ENCODE measurements at places on chromosomes 4 and X.

DNA sequence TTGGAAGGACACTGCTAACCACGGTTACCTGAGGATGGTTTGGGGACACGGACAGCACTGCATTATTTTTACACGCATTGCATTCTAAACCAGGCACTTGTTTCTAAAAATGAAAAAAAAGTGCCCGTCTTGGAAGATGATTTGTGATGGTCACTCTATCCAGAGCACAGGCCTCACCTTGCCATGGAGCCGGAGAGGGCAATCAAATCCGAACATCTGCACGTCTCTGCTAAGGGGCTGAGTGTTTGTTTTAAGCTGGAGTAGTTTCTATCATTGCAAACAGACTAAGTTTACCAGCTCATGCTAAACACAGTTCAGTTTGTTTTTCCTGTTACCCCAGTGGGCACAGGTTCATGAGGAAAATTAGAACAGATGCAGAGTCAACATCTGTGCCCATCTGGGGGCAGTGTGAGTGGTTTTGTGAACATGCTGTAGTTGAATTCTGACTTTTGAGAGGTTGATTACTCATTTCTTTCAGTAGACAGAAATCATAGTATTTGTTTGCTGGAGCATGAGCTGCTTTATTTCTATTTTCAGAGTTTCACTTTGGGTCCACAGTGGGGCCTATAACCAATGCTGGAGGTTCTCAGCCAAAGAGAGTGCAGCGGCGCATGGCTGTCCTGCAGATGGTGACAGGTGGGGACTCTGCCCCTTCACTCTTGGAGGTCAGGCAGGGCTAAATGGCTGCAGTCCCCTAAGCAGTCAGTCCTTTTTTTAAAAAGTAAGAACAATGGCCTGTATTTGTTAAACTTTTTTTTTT is 65.4 kb upstream of the ENPP6 start:
- no peak for DNase-seq

GRCh38 chr4:173934201-173934600 is 349.3 kb downstream of the FBXO8 start:
- no peak for DNase-seq

DNA sequence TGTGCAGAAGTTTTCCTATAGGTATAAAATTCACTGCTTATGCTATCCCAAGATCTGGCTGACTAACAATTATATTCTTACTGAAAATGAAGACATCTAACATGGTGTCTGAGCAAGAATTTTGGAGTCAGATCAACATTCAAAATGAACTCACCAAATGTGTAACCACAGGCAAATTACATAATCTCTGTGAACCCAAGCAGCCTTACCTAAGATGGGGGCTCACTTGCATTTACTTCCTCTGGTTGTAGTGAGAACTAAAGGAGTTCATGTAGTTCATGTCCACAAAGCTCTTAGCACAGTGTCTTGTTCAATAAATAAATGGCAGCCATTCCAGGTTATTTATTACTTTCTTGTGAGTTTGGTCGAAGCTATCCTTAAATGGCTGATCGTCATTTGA is 163.9 kb upstream of the LCORL start:
- no peak for DNase-seq

DNA sequence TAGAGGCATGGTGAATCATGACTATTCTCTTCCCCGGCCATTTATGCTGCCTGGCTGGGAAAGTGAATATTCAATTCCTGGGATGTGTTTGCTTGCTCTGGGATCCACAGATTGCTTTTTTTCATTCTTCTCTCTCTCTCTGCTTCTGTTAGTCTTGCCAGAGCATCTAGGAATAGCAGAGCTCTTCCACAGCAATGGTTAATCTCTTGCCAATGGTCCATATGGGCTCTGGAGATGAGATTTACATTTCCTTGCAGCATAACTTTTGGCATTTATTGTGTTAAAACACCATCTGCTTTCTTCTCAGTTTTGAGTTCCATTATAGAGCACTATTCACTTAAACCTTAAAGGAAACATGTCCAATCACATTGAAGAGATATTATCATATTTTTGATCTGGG is 59.2 kb upstream of the GUCY1A1 start:
- DNase-seq = no peak

DNA sequence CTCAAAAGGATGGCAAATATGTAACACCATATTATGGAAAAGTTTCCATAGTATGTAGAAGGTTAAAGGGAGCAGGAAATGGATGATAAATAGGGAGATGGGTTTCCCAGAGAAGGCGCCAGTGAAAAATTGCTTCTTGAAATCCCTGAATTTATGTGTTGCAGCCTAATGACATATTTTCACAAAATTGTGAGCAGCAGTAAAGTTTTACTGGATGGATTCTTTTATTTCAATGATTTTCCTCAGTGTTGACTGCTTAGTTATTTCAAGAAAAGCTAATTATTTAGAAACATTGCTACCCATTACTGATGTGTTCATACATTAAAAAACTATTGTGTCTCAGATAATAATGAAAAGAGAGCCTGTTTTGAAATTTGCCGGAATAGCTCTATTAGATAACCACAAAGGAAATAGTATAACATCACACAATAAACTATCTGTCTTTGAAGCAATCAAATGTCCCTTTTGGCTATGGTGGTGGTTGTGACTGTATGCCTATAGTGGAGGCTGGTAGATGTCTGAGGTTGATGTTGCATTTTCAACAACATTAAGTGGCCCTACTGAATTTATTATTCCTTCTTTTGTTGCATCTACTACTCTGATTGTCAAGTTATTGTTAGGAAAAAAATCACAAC is 169.9 kb upstream of the HAND2 start:
- no peak for DNase-seq

DNA sequence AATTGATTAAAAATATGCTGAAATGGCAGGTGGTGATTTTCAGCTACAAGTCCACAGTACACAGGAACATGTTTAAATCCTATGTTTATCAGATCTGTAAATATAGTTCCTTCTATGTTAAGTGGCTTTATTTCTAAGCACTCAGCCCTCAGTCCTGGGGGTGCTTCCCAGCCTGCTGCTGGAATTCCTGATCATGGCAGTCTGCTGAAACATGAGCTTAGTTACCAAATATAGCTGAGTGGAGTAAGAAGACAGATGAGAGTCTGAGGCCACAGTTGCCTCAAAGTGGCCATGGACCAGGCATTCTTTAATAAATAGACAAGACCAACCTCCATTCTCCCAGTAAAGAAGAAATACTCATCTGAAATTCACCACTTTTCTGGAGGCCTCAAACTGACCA is 17.1 kb upstream of the DDX60 start:
- no peak for DNase-seq

GRCh38 chr4:77094496-77094895 is 18.7 kb upstream of the CCNI start:
- no peak for DNase-seq

DNA sequence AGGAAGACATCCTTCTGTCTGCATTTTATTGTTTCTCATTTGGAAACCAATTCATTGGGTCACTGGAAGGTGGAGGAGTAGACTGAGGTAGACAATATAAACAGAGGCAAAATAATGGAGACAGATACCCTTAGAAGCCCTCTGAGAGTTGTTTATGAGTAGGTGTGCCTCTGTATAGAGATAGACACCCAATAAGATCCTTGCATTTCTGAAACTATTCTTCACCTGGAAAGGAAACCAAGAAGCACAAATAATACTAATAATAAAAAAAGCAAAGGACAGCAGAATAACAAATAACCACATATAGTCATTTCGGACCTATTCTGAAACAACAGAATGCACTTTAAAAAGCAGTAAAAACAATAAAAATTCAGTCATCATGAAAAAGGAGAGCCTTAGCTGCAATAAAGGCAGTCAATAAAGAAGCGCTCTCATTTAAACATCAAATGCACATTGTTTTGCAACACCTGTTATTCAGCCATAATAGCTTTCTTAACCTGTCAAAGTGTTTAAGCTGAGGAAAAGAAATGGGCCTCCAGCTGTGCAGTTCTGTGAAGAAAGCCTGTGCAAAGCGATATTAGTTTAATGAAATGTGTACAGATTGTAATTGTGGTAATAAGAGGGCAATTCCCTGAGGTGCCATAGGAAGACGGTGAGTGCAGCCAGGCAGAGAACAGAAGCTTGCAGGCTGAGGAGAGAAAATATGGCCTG is 904.2 kb downstream of the STPG2 start:
- DNase-seq = no peak

DNA sequence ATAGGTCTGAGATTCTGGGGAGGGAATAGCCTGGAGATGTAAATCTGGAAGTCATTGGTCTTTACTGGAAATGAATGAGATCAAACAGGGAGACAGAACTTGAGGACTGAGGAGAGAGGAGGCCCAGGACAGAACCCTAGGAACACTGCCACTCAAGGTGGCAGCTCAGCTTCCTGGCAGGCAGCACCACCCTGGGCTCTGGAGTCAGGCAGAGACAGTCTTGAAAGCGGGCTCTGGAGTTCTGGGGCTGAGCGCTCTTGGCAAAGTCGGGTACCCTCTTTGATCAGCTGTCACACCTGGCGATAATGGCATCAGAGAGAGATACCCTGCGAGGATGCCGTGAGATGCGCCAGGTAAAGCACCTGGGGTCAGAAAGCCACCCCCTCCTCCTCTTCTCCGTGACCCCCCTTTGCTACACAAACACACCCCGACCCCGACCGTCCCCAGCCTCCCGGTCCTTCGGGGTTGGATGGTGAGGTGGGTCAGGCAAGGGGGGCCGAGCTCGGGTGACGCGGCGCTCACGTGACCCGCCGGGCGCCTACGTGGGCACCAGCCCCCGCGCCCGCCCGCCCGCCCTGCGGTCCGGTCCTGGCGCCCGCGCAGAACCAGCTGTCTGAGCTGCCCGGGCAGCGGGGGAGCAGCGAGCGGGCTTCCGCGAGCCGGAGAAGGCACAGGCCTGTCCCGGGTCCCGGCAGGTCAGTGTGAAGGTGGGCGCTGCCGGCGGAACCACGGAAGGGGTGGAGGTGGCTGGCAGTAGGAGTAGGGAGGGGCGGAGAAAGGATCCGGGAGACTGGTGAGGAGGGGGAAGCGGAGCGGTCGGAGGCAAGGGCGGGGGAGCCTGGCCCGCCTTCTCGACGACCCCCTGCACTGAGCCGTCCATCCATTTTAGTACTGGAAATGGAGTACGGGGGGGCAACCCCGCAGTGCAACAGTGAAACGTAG is at the start of gene TCEAL3:
TCEAL3 (plus strand) TSS at position 600 of the 942 bp plus-strand sequence. CDS start 1,102 bp downstream, outside the sequence.
- no peak for DNase-seq
